CD4-positive, alpha-beta T cell treated with Interleukin-21 for 1 hour (primary cell): ENCODE measurements at places on chromosomes 3 and 15.
A peak's percentile ranks its signal among the peaks of the same experiment; 100 is the strongest.

- no peak for DNase-seq
These were observed 292.5 kb downstream of the PTPRG start for GRCh38 chr3:61853912-61854311.

DNA sequence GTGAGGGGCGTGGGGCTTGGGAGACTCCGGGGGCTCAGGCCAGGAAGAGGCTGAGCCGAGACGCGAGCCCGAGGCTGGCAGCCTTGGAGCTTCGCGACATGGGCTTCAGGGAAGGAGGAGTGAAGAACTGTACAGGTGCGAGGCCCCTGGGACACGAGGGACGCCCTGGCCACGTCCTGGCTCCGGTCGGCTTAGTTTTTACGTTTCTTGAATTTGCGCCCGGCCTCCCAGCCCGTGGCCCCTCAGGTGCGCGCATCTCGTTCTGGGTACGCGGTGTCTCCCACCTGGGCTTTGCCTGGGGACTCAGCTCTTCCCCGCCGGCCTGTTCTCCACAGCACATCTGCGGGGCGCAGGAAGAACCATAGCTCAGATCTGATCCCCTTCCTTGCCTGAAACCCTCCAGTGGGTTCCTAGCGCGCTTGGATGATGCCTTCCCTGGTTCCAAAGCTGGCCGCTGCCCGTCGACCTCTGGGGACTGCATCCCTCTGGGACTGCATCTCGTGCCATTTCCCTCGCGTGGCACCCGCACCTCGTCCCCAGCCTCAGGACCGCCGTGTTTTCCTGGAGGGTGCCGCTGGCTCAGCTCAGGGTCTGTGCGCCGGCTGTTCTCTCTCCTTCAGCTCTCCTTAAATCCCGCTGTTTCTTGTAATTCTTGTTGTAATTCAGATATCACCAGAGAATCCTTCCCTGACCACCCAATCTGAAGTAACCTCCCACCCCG, 614 bp downstream of the CHCHD6 start:
- DNase-seq = no peak

- no peak for DNase-seq
These were observed 14.5 kb upstream of the ABTB1 start for GRCh38 chr3:127658234-127658633.

- no peak for DNase-seq
These were observed 597 bp upstream of the CAMK1 start for GRCh38 chr3:9770276-9770812.

DNA sequence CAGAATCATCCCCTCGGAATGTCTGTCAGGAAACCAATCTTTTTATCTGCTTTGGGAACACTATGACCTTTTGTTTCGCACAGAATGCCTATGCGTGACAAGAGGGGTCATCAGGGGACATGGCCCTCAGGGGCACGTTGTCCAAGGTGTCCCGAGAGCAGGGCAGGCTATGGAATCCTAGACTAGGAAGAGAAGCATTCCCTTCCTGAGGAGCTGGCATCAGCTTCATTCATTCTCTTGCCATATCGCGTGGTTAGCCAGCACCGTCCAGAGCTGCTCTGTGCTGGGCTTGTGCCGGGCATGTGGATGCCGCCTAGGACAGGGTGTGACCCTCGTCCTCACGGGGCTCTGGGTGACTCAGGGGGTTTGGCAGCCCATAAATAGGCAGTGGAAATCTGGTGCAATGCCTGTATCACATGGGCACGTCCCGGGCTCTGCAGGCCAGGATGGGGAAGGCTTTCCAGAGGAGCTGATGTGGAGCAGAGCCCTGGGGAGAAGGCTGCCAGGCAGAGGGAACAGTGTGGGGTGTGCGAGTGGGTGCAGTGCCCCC, 117.8 kb downstream of the TMEM266 start:
- DNase-seq = no peak

- no peak for DNase-seq
These were observed 21.9 kb upstream of the CACNA2D2 start for GRCh38 chr3:50525191-50525910.

DNA sequence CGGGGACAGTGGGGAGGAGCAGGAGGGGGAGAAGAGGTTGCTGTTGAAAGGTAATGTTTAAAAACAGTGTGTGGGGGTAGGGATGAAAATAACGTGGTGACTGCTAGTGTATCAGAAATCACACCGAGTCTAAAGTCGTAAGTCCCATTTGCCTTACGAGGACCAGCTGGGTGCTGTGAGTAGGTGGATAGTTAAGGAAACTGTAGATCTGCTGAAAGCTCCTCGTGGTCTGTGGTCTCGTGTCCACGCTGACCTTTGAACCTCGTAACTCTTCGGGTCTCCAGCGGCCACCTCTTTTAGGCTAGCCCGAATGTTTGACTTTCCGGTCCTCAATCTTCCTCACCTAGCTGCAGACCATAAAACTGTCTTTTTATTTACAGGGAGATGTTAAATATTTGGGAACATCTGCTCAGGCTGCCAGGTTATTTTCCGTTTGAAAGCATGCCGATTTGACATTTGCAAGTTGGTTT, 29.3 kb upstream of the ST3GAL6 start:
- no peak for DNase-seq

DNA sequence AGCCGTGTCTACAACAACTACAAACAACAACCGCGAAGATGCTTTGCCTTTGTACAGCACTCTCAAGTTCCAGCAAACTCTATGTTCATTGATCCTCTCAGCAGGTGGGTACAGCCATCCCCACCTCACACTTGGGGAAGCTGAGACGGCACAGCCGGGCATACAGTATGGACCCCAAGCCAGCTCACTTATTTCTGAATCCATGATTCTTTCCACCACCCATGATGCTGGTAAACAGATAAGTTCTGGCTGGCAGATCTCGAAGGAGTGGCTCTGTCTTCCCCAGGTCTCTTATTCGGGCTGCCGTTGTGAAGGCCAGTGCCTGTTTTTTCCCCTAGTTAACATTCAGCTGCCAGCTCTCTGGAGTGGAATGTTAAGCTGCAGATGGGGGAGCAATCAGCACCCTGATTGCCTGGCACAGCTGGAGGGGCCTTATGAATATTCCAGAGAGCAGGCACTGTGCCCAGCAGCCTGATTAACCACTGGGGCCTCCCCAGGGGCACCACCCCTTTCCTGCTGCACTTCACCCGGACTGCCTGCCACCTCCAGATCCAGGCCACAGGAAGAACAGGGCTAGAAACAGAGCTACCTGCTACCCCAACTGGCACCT, 73.2 kb downstream of the CORO2B start:
- DNase-seq = no peak

DNA sequence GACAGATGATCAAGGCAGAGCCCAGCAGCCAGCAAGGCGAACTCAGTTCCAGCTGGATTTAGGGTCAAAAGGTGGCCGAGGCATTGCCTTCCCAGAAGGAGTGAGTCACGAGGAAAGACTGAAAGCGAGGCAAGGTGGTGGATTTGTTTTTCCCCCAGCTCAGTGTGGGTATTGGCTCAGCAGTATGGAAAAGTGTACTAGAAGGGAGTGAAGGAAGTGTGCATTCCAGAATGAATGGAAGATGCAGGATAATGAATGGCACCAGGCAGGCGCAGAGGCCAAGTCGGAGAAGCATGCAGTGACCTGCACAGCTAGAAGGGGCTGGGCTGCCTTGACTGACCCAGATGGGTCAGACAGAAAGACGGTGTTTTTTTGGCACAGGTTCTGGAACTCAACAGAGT, 46.3 kb downstream of the FOXP1 start:
- no peak for DNase-seq

- no peak for DNase-seq
These were observed 17.7 kb upstream of the PRR23E start for GRCh38 chr3:127175272-127175671.

GRCh38 chr15:38304481-38304880, 51.8 kb downstream of the SPRED1 start:
- no peak for DNase-seq

- no peak for DNase-seq
These were observed 35.2 kb upstream of the SIAH2 start for GRCh38 chr3:150798122-150798618.

- DNase-seq = peak; percentile 49
These were observed 27.9 kb downstream of the AKAP13 start for GRCh38 chr15:85408270-85408746.

GRCh38 chr15:29442532-29442931, 172.9 kb upstream of the NSMCE3 start:
- no peak for DNase-seq

- DNase-seq = no peak
These were observed 45.1 kb downstream of the COL8A1 start for GRCh38 chr3:99683465-99683864.

DNA sequence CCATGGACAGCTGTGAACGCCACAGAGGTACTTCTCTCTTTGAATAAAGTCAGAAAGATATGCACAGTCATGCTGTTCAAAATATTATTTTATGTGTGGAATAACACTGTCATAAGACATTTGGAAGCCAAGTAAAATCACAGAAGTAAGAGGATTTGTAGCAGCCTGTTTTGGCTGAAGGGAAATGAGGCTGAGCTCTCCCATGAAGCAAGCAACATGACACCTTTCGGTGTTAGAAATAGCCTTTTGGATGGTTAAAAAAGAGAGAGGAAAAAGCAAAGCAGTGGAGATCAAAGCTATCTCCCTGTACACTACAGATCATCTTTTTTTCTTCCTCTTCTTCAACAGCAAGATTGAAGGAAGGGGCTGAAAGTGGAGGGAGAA, 755.3 kb downstream of the ROBO1 start:
- no peak for DNase-seq

GRCh38 chr3:11140030-11140712, 14.1 kb upstream of the HRH1 start:
- DNase-seq = peak; percentile 5

GRCh38 chr3:69330891-69331400, 54.9 kb downstream of the FRMD4B start:
- DNase-seq = peak; percentile 17

DNA sequence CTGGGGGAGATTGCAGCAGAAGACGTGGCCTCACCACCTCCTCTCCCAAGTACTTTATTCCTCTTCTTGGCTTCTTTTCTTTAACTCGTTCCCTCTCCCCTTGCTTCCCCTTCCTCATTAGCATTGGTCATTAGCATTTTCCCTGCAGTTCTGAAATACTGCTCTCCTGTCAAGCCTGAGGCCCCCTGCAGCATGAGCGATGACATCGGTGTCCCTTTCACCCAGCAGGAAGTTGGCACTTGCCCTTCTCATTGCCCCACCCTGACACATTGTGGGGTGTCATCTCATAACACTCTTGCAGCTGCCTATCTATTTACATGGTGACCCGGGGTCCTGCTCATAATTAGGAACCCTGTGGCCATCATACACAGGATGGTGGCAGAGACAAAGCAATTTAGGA, 167.1 kb downstream of the ARRDC4 start:
- no peak for DNase-seq

DNA sequence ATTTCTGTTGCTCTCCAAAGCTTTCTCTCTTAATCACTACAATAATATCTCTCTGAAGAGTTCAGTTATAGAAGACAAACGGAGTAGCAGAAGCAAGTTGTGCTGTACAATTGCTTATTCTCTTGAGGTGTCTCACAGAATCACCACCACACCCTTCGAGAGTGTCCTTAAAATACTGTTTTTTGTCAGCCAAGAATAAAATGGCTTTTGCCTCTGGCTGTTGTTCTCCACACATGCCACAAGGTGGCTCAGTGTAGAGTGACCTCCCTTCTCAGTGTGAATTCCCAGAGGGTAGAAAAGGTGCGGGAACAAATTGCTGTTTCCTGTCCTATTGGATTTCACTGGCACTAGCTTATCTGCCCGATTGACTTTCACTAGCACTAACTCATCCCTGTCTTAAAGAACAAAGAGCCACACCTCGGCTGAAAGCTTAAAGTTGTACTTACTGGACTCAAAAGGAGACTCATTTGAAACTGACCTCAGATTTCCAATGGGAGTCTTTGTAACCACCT, 134.2 kb upstream of the SATB1 start:
- peak; percentile 69 for DNase-seq

- DNase-seq = no peak
These were observed 1034.4 kb downstream of the IGSF11 start for GRCh38 chr3:118000219-118000618.

- DNase-seq = no peak
These were observed 66.1 kb upstream of the SPRED1 start for GRCh38 chr15:38186507-38186906.

GRCh38 chr3:169563775-169564059, 99.8 kb downstream of the MECOM start:
- no peak for DNase-seq

GRCh38 chr15:45454814-45455213, 67.7 kb downstream of the SLC30A4 start:
- DNase-seq = peak; percentile 82

GRCh38 chr3:127002195-127003174, 19.6 kb downstream of the PLXNA1 start:
- DNase-seq = no peak

DNA sequence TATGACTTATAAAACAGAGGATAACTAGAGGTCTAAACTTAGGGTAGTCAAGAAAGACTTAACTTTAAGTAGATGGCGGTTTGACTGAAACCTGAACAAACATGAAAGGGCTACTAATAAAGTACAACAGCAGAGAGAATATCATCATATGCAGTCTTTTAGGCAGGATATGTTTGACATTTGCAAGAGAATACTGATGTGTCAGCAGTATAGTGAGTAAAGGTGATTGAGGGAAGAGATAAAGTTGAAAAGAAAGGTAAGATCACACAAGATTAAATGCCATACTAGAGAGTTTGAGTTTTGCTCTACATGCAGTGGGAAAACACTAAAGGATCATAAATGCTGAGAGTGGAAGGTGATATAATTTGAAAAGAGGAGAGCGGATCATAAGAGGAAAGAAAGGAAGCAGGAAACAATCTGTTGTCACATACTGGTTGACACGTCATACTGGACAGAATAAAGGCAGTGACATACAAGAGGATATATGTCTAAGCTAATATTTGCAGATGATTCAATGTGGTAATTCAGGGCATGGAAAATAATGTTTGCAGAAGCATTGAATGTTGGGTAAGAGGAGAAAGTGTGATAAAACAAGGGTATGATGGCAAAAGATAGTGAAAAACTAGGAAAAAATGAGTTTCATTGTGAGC, 223.0 kb downstream of the EPHA6 start:
- DNase-seq = no peak

DNA sequence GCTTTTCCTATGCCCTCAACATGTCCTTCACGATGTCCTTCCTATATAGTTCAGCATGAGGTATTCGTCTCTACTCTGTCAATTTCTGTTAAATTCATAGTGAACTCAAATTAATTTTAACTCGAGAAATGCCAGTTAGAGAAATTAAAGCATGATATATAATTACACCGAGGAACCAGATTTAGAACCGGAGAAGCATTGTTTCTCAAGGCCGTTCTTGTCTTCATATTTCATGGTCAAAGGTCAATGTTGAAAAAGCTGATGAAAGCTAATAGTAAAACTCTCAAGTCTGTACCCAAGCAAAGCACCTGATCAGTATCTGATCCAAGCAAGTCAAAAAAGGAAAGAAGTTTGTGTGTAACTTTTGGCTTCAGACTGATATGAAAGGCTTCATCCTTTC, 163.8 kb downstream of the ZBTB20 start:
- no peak for DNase-seq
